ENCODE measurements at places on chromosomes 12 and 14.

DNA sequence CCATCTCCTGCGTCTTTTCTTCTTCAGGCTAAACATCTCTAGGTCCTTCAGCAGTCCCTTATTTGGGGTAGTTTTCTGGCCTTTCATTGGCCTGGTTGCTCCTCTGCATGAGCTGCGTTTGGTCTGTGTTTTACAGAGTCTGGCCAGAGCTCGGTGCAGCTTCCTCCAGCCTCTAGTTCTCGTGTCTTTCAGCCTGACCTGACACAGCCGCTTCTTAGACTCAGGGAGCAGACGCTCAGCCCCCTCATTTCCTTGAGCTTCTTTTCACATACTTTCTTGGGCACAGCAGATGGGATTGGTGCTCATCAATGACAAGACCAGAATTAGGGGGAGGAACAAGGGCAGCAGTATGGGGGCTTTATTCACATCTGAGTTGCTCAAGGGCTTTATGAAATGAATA, 13.6 kb upstream of the GSG1 start:
- no peak for DNase-seq

GRCh38 chr12:25056486-25057130, 107.7 kb upstream of the BCAT1 start:
- DNase-seq = no peak

GRCh38 chr14:57671021-57671420, 177.4 kb upstream of the CCDC198 start:
- DNase-seq = no peak

DNA sequence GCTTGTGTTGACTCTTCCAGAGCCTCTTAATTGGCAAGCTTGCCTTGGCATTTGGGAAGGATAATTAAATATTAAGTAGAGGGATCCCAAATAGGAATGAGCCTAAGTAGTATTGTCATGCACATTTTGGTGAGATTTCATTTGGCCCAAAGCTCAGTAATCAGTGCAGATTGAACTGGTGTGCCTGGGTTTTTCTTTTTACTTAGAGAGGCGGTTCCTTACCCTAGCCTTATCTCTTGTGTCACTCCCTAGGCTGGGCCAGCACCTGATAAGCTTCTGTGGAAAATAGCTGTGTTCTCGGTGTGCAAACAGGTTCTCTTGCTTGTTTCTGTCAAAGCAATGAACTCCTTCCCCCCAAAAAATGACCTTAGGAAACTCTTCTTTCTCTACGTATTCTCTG, 9.3 kb upstream of the B4GALNT3 start:
- DNase-seq = no peak

DNA sequence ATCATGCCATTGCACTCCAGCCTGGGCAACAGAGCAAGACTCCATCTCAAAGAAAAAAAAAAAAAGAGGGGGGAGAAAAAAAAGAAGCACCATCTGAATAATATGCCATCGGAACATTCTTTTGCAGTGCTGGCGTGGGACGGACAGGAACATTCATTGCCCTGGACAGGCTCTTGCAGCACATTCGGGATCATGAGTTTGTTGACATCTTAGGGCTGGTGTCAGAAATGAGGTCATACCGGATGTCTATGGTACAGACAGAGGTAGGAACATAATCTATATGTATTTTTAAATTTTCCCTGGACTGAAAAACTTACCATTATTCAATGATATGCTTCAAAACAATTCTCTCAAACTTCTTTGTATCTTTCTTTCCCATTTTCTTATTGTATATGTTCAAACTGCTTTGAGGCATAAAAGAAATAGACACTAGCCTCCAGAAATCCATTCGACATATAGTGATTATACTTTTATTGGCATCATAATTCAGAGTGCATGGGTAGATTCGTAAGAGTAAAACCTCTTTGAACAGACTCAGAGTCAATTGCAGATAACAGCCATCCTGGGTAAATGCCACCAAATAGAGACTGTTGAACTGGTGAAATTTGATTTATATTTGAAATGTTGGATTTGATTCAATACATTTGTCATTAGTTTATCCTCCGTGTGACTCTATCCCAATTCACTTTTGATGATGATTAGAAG, 199.7 kb downstream of the EPS8 start:
- no peak for DNase-seq

GRCh38 chr14:20179218-20179617, 11.5 kb upstream of the OR11G2 start:
- no peak for DNase-seq

DNA sequence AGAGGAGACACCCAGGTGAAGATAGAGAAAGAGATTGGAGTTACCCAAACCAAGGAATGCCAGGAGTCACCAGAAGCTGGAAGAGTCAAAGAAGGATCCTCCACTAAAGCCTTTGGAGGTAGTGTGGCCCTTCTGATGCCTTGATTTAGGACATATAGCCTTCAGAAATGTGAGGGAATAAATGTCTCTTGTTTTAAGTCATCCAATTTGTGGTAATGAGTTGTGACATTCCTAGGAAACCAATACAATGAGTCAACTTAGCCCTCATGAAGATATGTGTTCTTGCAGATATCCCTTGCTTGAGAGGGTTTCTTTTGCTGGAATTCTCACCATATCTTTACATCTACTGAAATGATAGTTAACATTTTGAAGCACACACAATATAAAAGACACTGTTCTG, 58.8 kb downstream of the CCER1 start:
- no peak for DNase-seq

DNA sequence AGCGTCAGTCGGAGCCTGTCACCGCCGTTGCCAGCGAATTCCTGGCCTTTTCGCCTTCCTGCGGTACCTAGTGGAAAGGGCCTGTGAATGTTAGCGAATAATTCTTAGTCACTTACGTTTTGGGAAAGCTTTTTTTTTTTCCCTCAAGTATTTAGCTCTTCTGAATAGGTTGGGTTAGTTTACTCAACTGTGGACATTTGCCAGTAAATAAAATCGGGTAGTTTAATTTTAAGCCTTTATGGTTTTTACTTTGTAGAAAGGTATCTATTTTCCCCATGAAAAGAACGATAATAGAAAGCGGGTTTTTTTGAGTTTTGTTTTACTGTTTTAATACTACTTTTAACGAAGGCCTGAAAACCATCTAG, 1.7 kb downstream of the YY1 start:
- DNase-seq = no peak

GRCh38 chr14:87430810-87431209, 562.2 kb downstream of the GALC start:
- no peak for DNase-seq

DNA sequence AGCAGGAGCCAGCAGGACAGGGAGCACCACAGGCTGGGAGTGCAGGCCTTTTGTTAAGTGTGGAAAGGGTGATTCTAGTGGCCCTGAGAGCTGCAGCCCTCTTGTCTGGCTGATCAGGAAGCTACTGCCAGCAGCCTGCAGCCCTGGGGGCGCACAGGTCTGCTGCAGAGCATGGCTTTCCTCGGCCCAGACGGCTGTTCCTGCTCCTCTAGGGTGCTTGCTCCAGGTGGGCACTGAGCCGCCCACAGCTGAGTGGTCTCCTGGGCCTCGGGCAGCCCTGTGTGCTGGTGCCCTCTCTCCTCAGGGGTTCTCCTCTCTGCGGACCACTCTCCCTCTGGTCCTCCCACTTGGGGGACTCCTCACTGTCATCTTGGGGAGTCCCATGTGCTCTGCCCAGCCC, 18.9 kb downstream of the CCDC88C start:
- DNase-seq = no peak

DNA sequence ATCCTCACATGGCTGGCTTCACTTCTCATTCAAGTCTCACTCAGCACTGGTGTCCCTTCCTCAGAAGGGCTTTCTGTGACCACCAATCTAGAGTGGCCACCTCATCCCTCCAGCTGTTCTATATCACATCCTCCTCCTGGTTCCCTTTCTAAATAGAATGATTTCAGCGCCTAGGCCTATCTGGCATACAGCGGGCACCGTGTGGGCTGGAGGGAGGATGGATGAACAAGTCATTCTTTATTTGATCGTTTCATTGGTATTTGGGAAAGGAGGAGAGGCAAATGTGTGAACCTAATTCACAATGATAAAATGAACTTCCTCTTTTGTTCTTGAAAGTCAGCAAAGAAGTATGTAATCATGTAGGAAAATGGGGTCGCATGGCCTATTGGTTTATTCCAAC, 394.2 kb downstream of the DPF3 start:
- DNase-seq = no peak

GRCh38 chr12:124567673-124568373, 411 bp upstream of the NCOR2 start:
- peak; percentile 60 for DNase-seq

GRCh38 chr12:65334521-65334920, 56.0 kb downstream of the MSRB3 start:
- no peak for DNase-seq

GRCh38 chr12:89244536-89244935, 107.8 kb downstream of the DUSP6 start:
- DNase-seq = peak; percentile 64

DNA sequence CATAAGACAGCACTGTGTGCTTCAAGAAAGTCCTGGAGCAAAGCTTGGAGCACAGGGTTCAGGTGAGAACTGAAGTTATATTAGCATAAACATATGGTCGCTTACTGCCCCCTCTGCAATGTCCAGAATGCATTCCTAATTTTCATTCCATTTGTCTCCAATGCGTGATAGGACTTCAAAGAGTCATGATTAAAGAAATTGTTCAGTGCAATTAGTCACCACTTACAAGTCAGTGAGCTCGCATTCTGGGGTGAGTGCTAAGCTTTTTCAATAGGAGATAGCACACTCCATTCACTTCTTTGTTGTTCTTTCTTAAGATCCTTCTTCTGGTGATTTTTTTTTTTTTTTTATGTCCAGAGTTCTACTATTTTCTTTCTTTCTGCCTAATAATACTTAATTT, 398.4 kb downstream of the SYT1 start:
- DNase-seq = no peak

DNA sequence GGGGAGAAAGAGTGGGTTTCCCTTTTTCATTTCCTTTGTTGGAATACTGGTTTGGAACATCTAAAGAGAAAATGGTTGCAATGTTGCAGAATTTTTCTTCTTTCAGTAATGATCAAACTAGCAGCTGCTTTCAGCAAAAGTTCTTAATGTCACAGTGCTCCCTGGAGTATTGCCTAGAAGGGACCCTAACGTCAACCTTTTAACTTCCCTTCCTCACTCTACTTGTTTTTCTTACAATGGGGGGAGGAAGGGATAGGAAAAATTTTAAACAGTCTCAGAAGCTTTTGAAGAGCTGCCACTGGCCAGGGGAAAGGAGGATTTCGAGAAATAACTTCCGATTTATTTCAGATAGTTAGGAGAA, 521.8 kb downstream of the MED13L start:
- DNase-seq = no peak

DNA sequence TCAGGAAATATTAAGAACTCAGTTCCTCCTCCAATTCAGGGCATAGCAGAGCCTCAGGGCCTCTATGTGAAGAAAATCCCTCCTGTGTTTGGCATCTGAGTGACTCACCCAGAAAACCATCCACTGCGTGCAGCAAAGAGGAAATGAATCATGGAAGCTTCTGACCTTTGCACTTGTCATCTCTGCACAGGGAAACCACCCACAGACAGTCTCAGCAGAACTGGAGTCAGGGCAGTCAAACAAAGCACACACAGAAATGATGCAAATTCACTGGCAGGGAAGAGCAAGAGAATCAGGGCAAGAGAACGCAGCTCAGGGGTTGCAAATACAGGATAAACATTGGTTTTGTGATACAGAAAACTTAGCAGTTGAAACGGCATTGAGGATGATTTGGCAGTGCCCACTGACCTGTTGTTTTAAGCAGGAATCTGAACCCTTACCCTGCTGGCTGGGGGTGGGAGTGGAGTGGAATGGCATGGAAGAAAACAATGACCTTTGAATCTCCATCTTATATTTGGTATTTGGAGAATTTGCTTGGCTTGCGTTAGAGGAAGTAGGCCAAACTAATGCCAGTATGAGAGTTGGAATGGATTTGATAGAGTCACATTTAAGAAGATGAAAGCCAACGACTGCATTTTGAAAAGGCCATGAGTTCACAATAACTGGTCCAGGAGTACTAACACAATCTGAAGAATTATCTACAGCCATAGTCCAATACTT, 53.5 kb downstream of the PHLDA1 start:
- DNase-seq = peak; percentile 26

DNA sequence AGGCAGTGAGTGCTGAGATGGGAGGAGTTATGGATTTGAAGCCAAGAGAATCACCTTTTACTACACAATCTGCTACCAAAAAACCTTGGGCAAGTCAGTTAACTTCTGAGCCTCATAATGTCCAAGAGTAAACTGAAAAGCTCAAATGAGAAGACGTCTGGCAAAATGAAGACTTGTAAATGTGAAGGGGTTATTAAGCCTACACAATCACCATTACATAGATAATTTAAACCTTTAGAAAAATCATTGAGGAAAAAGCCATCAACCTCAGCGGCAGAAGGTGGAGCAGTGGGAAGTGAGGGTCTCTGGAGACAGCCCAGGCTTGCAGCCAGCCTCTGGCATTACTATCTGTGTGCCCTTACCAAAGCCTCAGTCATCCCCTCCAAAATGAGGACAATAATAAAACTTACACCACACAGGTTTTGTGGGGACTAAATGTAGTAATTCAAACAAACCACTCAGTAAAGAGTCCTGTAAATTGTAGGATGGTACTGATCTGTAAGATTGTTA, 50.5 kb upstream of the CCDC175 start:
- DNase-seq = no peak

GRCh38 chr12:27615331-27615891, 80.8 kb upstream of the REP15 start:
- DNase-seq = no peak

DNA sequence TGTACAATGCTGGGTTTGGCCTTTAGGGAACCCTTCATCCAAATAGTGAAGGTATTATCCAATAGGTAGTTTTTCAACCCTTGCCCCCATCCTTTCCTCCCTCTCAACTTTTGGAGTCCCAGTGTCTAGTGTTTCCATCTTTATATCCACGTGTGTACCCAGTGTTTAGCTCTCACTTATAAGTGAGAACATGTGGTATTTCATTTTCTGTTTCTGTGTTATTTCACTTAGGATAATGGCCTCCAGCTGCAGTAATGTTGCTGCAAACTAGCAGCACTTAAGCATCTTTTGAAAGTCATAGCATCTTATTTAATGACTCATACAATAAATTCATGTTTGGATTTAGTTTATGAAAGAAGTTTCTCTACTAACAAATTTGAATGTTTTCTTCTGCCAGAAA, 442.5 kb downstream of the NELL2 start:
- no peak for DNase-seq

GRCh38 chr14:102819176-102819628, 42.0 kb downstream of the TRAF3 start:
- no peak for DNase-seq

- DNase-seq = no peak
Measured at GRCh38 chr14:59265808-59266207, 77.3 kb downstream of the DAAM1 start.

GRCh38 chr12:43318021-43318420, 234.0 kb downstream of the ADAMTS20 start:
- DNase-seq = no peak

- DNase-seq = no peak
Measured at GRCh38 chr12:48084841-48085460, 20.9 kb downstream of the SENP1 start.

DNA sequence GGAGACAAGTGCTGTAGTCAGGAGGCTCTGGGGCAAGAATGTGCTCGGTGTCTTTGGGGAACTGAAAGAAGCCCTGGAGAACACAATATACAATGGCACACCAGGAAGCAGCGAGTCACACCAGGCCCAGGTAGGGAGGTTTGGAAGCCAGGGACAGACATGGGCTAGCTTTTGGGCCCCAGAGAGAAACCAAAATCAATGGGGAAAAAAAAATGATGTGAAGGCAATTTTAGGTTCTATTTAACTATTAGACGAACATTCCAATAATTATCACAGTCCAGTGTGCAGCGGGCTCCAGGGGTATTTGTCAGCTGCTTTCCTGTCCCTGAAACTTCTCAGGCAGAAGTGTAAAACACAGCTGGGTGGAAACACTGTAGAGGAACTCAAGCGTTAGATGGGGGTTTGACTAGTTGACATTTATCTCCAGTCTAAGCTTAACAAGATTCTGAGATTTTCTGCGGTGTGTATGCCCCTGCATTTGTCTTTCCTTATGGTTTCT, 21.8 kb upstream of the EGLN3 start:
- DNase-seq = no peak
